ENCODE measurements at places on chromosomes 11 and 22.

- no peak for DNase-seq
Measured at GRCh38 chr22:39021552-39022250, 774 bp downstream of the APOBEC3D start.

DNA sequence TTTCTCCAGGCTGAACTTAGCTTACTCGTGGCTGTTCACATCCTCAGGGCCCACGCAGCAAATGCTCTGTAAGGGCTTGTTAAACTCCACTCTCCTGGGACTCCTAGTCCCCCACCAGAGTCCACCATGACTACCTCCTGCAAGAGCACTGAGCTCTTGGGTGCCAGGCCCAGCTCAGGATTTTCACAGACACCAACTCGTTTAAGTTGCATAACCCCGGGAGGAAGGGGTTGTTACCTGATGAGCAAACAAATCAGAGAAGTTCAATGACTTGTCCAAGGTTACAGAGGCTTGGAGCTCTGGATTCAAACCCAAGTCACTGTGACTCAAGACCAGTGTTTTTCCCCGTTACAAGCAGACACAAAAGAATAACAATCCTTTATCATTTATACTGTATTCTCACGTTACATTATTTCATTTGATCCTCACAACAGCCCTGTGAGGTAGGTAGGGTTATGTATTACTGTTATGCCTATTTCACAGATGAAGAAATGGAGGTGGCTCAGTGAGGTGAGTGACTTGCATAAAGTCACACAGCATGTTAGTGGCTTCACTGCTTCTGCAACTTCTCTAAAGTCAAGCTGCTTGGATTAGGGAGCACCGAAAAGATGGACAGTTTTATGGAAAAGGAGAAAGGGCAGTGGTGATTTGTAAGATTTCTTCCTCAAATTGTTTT is 17.4 kb downstream of the KCTD21 start:
- no peak for DNase-seq

DNA sequence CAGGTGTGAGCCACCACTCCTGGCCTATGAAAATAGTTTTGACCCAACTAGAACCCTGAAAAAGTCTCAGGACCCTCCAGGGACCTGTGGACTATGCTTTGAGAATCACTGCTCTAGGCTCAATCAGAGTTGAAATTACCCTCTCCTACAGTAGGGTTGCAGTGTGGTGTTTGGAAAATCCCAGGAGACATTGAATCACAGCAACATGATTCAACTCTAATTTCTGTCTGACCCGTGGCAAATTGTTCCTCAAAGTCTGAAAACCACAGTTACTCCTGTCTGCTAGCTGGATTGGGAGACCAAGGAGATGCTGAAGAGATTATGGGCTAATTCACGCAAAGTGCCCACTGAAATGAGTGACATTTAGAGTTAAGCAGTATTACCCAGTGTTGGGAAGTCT is 5.4 kb upstream of the MTMR3 start:
- no peak for DNase-seq

- DNase-seq: no peak
Measured at GRCh38 chr11:84722583-84723108, 904.5 kb downstream of the DLG2 start.

DNA sequence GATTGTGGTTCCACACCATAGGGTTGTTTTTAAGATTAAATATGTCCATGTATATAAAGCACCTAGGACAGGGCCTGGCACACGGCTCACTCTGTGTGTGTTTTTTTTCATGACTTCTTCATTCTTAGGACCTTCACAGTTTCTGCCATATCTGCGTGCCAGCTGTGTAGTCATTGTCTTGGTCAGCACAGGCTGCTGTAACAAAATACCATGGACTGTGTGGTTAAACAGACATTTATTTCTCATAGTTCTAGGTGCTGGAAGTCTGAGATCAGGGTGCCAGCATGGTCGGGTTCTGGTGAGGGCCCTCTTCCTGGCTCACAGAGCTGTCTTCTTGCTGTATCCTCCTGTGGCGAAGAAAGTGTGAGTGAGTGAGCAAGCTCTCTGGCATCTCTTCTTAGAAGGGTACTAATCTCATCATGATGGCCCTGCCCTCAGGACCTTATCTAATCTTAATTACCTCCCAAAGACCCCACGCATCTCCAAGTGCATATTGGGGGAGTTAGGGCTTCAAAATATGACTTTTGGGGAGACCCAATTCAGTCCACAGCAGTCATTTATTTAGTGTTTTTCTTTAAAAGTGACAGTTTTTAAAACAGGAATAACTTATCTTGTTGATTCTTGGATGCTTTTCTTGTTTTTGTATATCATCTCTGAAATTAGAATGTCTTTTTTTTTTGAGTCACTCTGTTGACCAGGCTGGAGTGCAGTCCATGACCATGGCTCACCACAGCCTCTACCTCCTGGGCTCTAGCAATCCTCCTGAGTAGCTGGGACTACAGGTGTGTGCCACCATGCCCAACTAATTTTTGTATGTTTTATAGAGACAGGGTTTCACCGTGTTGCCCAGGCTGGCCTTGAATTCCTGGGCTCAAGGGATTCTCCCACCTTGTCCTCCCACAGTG is 70.9 kb downstream of the ZNRF3 start:
- no peak for DNase-seq

DNA sequence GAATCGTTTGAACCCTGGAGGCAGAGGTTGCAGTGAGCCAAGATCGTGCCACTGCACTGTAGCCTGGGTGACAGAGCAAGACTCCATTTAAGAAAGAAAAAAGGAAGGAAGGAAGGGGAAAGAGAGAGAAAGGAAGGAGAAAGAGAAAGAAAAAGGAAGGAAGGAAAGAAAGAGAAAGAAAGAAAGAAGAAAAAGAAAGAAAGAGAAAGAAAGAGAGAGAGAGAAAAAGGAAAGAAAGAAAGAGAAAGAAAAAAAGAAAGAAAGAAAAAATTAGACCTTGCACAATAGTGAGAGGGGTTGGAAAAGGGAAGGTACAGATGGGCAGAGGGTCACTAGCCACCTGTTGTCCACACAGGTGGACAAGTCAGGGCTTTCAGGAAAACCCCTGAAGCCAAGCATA is 57.6 kb upstream of the RTL6 start:
- DNase-seq: no peak
